ENCODE measurements at places on chromosomes 4 and X.

DNA sequence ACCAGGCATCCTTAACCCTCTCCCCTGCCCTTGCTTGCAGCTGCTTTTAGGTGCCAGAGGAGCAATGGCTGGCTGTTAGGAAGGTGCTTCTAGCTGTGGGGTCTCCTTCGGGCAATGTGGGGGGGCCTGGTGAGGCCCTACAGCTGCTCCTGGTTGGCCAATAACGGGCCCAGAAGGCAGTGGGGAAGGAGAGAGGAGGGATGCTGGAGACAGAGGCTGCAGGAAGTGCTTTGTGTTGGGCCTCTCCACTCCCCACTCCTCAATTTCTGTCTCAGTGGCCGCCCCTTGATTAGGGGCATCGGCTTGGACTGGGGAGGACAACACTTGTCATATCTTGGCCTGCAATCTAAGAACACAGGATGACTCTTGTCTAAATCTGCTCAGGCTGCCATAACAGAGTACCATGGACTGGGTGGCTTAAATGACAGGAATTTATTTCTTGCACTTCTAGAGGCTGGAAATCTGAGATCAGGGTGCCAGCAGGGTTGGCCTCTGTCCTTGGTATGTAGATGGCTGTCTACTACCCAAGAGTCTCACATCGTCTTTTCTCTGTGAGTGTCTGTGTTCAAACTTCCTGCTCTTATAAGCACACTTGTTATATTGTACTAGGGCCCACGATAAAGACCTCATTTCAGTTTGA, 374.3 kb downstream of the MID1IP1 start:
- no peak for DNase-seq
- peak overlapping the region; percentile 35 for H3K4me3 ChIP-seq
- peak overlapping the region; percentile 37 for H3K27ac ChIP-seq
- no peaks in the 10 kb centered on the region for H3K27me3 ChIP-seq
- no peaks in the 10 kb centered on the region for H3K36me3 ChIP-seq

DNA sequence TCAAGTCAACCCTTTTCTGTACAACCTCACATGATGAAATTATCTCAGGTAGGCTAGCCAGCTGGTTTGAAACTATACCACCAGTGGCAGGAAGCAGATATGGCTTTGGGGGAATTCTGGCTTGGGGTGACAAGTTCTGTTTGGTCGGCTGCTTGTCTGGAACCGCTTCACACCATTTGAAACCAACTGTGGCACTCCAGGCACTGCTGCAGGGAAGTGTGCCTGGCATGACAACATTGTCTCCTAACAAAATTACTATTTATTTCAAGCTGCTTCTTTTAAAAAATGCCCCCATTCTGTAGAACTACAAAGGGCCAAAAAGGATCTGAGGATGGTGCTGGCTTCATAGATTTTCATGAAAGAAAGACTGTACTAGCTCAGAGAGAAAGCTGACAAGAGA, 37.1 kb upstream of the GPM6B start:
- no peaks in the 10 kb centered on the region for H3K4me1 ChIP-seq
- DNase-seq = no peak
- no peak overlapping the region for H3K4me3 ChIP-seq
- H3K36me3 ChIP-seq = no peaks in the 10 kb centered on the region
- H3K27ac ChIP-seq = no peak overlapping the region
- H3K27me3 ChIP-seq = no peaks in the 10 kb centered on the region

DNA sequence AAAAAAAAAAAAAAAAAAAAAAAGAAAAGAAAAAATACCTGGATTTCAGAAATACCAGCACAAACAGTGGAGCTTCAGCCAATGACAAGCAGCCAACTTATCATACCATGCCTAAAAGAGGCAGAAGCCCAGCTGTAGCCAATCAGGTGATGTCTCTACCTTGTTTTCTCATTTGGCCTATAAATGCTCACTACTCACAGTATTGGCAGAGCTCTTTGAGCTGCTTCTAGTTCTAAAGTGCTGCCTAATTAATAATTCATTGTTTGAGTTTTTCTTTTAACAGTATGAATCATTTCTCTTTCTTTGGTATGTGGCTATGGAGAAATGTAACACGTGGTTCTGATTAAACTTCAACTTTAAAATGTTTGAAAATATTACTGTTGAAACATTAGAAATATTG, 188.8 kb upstream of the TECRL start:
- no peak for DNase-seq
- no peaks in the 10 kb centered on the region for H3K4me1 ChIP-seq
- H3K27me3 ChIP-seq = no peaks in the 10 kb centered on the region
- H3K27ac ChIP-seq = no peak overlapping the region
- H3K36me3 ChIP-seq = no peaks in the 10 kb centered on the region
- H3K4me3 ChIP-seq = no peak overlapping the region

GRCh38 chrX:48826876-48827653, 752 bp downstream of the ERAS start:
- H3K27ac ChIP-seq = no peak overlapping the region
- H3K4me1 ChIP-seq = peaks cover 8% of the 10 kb centered on the region
- no peak overlapping the region for H3K4me3 ChIP-seq
- DNase-seq = no peak

GRCh38 chr4:10579648-10580047, 104.9 kb downstream of the CLNK start:
- H3K4me3 ChIP-seq = no peak overlapping the region
- no peaks in the 10 kb centered on the region for H3K27me3 ChIP-seq
- no peaks in the 10 kb centered on the region for H3K36me3 ChIP-seq

- DNase-seq = no peak
- H3K27ac ChIP-seq = no peak overlapping the region
- no peak overlapping the region for H3K4me3 ChIP-seq
- H3K36me3 ChIP-seq = no peaks in the 10 kb centered on the region
- H3K27me3 ChIP-seq = no peaks in the 10 kb centered on the region
- H3K4me1 ChIP-seq = no peaks in the 10 kb centered on the region
Observed at GRCh38 chr4:17718471-17718870, 63.0 kb downstream of the FAM184B start.

DNA sequence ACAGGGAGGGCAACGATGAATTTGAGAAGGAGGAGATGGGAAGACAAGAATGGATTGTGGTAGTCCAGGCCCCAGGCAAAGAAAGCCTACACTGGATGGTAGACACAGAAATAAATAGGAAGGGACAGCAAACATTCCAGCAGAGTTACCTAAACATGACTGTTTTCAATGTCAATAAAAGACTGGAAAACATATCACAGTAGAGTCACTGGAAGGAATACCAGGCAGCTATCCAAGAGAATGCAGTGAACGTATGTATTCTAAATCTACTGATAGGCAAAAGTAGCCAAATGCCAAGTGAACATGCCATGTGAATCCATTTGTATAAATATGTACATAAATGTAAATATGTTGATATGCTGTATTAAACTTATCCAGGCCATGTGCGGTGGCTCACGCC, 183.0 kb downstream of the PALLD start:
- no peak for DNase-seq
- H3K4me3 ChIP-seq = no peak overlapping the region

DNA sequence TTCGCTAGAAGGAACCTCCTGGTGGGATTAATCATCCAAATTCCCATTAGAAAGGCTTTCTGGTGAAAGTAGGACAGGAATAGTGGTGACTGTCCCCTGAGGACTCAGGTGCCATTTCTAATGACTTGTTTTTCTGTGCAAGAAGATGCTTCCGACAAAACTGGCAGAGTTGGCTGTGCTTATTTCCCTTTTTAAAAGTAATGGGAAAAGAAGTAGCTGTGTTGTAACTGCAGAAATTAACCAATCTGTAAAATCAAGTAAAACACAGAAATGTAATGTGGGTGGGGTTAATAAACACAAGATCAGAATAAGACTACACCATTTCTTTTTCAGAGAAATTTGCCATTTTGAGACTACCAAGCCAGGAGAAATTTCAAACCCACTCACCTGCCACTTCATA, 55.0 kb upstream of the FAM9B start:
- no peak overlapping the region for H3K27ac ChIP-seq
- DNase-seq = no peak
- H3K36me3 ChIP-seq = no peaks in the 10 kb centered on the region
- H3K4me1 ChIP-seq = no peaks in the 10 kb centered on the region

- H3K27me3 ChIP-seq = no peaks in the 10 kb centered on the region
- no peak overlapping the region for H3K27ac ChIP-seq
- H3K4me1 ChIP-seq = no peaks in the 10 kb centered on the region
- H3K36me3 ChIP-seq = peaks cover 50% of the 10 kb centered on the region
- no peak for DNase-seq
Observed at GRCh38 chrX:2732076-2732475, 19.8 kb upstream of the XG start.

GRCh38 chr4:11049001-11049400, 364.4 kb upstream of the CLNK start:
- no peaks in the 10 kb centered on the region for H3K27me3 ChIP-seq
- no peak overlapping the region for H3K27ac ChIP-seq
- H3K4me1 ChIP-seq = no peaks in the 10 kb centered on the region
- no peak for DNase-seq
- no peaks in the 10 kb centered on the region for H3K36me3 ChIP-seq

GRCh38 chr4:39024311-39024865, 7.8 kb downstream of the TMEM156 start:
- no peaks in the 10 kb centered on the region for H3K27me3 ChIP-seq
- peaks cover 7% of the 10 kb centered on the region for H3K4me1 ChIP-seq
- no peak overlapping the region for H3K27ac ChIP-seq
- DNase-seq = no peak
- no peak overlapping the region for H3K4me3 ChIP-seq
- no peaks in the 10 kb centered on the region for H3K36me3 ChIP-seq

DNA sequence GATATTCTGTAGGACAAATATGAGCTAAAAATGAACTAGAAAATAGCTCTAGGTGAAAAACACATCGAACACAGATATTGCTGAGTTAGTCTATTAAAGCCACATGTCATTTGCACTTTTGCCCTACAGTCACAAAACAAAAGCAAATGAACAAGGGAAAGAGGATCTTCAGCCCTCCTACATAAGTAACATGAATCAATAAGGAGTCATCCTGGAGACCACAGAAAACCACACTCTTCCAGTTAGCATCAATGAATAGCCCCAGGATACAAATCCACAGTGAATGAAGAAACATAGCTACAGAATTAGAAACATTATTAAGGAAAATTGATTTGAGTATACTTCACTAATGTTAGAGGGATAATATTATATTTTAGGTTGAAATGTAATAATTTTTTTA, 311.4 kb downstream of the MAPK10 start:
- no peaks in the 10 kb centered on the region for H3K36me3 ChIP-seq
- no peak for DNase-seq
- no peaks in the 10 kb centered on the region for H3K27me3 ChIP-seq
- no peaks in the 10 kb centered on the region for H3K4me1 ChIP-seq
- no peak overlapping the region for H3K27ac ChIP-seq

- H3K36me3 ChIP-seq = no peaks in the 10 kb centered on the region
- DNase-seq = no peak
- no peaks in the 10 kb centered on the region for H3K4me1 ChIP-seq
- H3K4me3 ChIP-seq = no peak overlapping the region
- H3K27ac ChIP-seq = no peak overlapping the region
- H3K27me3 ChIP-seq = no peaks in the 10 kb centered on the region
Observed at GRCh38 chr4:73764513-73764912, 24.1 kb downstream of the CXCL8 start.

- no peaks in the 10 kb centered on the region for H3K27me3 ChIP-seq
- DNase-seq = peak; percentile 36
- H3K36me3 ChIP-seq = no peaks in the 10 kb centered on the region
- peaks cover 12% of the 10 kb centered on the region for H3K4me1 ChIP-seq
Observed at GRCh38 chr4:37891260-37892159, 626 bp downstream of the TBC1D1 start.

DNA sequence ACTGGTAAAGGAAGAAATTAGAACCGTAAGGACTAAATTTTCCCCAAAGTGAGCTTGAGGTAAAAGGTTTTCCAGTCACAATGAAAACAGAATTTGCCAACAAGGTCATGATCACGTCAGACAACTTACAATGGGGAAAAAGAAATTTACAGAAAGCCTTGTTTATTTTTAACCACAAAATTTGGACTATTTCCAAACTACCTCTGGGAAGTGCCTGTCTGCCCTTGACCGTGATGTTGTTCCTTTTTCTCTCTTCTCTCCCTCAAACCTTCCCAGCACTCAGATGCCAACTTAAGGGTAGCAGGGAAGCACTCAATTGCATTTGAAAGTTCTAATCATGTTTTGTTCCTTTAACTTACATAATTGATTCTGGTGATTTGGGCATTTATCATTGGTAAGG, 32.5 kb downstream of the MEPE start:
- no peaks in the 10 kb centered on the region for H3K27me3 ChIP-seq
- no peak overlapping the region for H3K4me3 ChIP-seq
- H3K36me3 ChIP-seq = no peaks in the 10 kb centered on the region
- H3K4me1 ChIP-seq = no peaks in the 10 kb centered on the region
- DNase-seq = no peak

DNA sequence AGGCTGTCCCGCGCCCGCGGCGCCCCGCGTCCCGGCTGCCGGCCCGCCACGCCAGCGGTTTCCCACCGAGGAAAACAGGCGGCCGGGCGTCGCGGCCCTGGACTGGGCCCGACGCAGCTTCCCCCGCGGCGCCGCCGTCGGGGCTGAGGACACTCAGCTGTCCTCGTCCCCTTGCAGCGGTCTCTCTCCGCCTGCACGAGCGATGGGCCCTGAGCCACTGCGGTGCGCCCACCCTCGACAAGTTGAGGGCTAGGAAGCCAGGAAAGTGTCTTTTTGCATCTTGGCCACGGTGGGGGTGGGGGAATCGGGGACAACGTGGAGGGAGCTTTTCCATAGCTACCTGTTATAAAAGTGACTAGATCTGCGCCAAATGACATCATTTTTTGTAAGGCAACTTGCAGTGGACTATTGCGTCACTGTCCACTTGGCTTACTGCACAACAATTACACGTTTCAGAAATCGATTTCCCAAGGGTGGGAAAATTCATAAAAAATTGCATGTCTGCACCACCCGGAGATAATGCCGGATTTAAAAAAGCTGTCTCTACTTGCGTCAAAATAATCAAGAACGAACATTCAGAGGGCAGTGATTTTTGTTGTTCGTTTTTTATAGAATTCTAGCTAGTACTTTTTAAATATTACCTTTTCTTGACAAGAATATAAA, 1.1 kb downstream of the KLHL15 start:
- H3K27ac ChIP-seq = peak overlapping the region; percentile 80
- DNase-seq = no peak
- H3K4me1 ChIP-seq = peaks cover 4% of the 10 kb centered on the region
- no peaks in the 10 kb centered on the region for H3K27me3 ChIP-seq
- H3K4me3 ChIP-seq = peak overlapping the region; percentile 57

DNA sequence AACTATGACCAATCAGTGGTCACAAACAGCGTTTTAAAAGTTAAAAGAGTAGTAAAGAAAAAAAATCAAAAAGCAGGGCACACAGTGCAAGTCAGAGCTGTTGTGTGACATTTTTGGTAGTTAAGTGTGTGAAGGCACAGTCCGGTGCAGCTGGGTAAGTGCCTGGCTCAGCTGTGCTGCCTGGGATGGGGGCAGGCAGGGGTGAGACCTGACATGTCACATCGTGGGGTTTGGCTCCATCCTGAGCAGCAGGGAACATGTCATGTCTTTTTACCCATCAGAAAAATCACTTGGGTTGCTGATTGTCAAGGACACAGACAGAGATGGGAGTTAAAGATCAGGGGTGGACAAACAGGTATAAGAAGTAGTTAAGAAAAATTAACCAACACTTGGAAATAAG, 125.1 kb downstream of the NSUN7 start:
- H3K36me3 ChIP-seq = no peaks in the 10 kb centered on the region
- DNase-seq = no peak
- H3K27me3 ChIP-seq = no peaks in the 10 kb centered on the region

GRCh38 chr4:181061787-181062186, 1181.4 kb upstream of the TENM3 start:
- no peak for DNase-seq
- no peaks in the 10 kb centered on the region for H3K4me1 ChIP-seq
- H3K36me3 ChIP-seq = no peaks in the 10 kb centered on the region
- H3K27me3 ChIP-seq = no peaks in the 10 kb centered on the region
- H3K4me3 ChIP-seq = no peak overlapping the region
- H3K27ac ChIP-seq = no peak overlapping the region

GRCh38 chr4:73684097-73684496, 56.3 kb upstream of the CXCL8 start:
- no peak overlapping the region for H3K27ac ChIP-seq
- H3K27me3 ChIP-seq = no peaks in the 10 kb centered on the region
- DNase-seq = no peak
- no peaks in the 10 kb centered on the region for H3K36me3 ChIP-seq
- no peak overlapping the region for H3K4me3 ChIP-seq
